Posterior vena cava (tissue), 2 donors: ENCODE measurements at places on chromosomes 6 and 20.

DNA sequence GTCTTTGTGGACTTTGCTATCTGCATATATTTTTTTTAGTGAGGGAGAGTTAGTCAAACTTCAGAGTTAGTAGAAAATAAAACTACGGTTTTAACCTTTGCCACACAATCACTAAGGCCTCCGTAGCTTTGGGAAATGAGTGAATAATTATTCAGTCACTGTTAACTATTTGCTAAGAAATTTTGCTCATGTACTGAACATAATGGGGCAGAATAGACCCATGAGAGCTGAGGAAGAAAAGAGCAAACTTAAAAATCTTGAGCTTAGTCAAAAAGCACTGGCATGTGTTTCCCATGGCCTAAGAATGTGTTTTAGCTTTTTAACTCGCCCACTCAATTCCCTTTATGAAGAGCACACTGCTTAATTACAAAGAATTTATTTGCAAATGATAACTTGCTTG, 60.4 kb upstream of the SUPT3H start:
- no peak for DNase-seq

- no peak for DNase-seq
These were observed 19.8 kb downstream of the PDE7B start for GRCh38 chr6:135871296-135871695.

- no peak for DNase-seq
These were observed 201.7 kb upstream of the PLCB4 start for GRCh38 chr20:8867038-8867740.

GRCh38 chr20:13464702-13465101, 174.0 kb downstream of the TASP1 start:
- no peak for DNase-seq

DNA sequence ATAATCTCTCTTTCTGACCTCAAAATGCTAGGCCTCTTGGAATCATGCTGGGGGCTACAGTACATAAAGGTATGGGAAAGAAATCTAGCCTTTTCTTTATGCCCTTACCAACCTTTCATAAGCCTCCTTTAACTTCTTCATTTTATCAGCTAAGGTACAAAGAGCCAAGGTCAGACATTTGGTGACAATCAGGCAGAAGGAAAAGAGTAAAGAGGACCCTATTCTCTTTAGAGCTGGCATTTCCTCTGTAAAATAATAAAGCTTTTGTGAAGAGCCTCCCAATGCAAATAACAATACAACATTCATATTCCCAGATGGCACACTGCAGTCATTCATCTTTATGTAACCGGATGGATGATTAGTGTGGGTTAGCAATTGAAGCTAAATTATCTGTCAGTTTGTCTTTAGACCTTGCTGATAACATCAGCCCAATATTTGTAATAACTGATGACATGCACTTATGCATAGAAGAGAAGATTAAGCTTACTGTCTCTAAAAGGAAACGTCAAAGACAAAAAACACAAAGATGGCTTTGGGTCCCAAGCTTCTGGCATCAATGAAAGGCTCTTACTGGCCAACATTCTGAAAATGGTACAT, 163.1 kb downstream of the IBTK start:
- DNase-seq = no peak

DNA sequence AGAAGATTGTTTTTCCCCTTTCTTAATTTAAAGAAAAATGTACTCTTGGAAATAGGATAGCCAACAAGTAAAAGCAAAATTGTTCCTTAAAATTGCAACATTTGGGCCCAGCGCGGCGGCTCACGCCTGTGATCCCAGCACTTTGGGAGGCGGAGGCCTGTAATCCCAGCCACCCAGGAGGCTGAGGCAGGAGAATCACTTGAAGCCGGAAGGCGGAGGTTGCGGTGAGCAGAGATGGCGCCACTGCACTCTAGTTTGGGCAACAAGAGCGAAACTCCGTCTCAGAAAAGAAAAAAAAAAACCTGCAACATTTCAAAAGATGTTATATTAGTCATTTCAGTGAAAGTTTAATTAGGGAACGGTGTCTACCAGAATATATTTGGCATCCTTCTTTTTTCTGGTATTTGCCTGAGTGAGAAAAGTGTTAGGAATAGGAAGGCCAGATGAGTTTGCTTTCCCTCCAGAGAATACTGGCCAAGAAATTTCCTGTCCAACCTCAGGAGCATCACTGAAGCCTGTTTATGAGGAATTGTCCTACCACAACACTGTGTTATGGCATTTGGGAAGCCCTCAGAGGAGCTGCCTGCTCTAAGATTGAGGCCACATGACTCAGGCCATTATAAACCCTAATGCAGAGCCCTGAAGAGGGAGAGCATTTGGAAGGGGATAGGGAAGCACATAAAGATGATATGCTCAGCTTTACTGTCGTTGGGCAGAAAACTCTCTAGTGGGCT, 1.2 kb upstream of the GJA1 start:
- DNase-seq = no peak

DNA sequence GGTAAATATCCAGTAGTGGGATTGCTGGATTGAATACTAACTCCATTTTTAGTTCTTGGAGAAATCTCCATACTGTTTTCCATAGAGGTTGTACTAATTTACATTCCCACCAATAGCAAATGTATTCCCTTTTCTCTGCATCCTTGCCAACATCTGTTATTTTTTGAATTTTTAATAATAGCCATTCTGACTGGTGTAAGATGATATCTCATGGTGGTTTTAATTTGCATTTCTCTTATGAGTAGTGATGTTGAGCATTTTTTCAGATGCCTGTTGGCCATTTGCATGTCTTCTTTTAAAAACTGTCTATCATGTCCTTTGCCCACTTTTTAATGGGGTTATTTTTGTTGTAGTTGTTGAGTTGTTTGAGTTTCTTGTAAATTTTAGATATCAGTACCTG, 253.2 kb downstream of the HAO1 start:
- no peak for DNase-seq

DNA sequence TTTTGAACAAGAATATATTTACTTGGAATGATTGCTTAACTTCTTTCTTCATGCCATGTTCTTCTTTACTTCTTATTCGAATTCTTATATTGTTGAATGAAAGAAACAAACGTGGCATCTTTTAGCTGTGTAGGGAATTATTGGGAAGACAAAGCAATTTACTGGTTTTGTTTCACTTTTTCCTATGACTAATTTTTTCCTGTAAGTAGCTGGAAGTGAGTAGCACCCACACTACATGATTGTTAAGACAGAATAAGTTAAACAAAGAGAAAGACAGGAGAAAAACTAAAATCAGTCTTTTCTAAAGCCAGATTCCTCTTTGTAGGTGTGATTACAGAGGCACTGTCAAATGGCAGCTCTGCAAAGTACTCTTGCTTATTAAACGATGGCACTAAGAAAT, 593.4 kb downstream of the EYS start:
- no peak for DNase-seq

DNA sequence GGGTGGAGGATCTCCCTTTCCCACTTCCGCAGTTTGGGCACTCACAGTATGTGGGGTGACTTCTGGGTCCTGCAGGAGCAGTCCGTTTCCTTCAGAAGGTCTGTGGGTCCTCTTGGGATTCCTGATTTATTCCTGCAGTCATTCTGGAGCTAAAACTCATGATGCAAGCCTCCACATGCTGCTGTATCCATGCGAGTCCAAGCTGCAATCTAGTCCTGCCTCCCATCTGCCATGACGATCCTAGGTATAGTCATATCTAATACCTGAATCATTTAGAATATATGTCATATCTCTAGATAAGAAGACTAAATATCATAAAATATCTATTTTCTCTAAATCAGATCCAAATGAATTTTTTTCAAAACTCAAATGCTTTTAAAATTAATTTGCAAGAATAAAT, 103.4 kb upstream of the AHI1 start:
- DNase-seq = no peak

DNA sequence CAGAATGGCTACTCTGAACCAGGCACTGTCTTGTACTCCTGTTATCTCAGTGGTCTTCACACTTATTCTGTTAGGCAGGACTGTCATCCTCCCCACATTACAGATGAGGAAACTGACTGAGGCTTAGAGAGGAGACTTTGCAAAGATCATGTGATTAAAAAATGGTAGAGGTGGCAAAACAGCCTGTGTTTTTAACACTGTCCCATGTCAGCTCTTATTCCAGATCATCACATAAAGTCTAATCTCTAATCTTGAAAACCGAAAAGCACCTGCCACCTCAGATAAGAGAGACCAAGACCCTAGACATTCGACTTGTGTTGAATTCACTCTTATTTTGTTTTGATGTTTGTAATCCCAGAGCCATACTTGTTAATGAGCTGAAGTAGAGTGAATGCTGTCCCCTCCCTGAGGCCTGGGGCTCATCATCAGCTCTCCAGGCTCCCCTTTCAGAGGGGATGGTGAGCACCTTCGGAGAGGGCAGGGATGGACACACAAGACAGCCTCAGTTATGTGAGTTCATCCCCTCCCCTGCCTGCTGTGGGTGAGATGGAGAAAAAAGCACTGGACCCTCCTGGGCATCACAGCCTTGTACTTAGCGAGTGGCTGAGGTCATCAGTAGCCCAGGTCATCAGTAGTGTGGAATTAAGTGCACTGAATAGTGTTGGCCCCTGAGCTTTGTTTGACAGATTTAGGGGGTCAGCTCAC, 30.6 kb downstream of the MTHFD1L start:
- DNase-seq = peak; percentile 47

- no peak for DNase-seq
These were observed 792.6 kb downstream of the PHF3 start for GRCh38 chr6:64428186-64428585.

GRCh38 chr6:30740540-30740870, 2.0 kb downstream of the FLOT1 start:
- no peak for DNase-seq

GRCh38 chr6:55892749-55893357, 17.5 kb upstream of the BMP5 start:
- no peak for DNase-seq

DNA sequence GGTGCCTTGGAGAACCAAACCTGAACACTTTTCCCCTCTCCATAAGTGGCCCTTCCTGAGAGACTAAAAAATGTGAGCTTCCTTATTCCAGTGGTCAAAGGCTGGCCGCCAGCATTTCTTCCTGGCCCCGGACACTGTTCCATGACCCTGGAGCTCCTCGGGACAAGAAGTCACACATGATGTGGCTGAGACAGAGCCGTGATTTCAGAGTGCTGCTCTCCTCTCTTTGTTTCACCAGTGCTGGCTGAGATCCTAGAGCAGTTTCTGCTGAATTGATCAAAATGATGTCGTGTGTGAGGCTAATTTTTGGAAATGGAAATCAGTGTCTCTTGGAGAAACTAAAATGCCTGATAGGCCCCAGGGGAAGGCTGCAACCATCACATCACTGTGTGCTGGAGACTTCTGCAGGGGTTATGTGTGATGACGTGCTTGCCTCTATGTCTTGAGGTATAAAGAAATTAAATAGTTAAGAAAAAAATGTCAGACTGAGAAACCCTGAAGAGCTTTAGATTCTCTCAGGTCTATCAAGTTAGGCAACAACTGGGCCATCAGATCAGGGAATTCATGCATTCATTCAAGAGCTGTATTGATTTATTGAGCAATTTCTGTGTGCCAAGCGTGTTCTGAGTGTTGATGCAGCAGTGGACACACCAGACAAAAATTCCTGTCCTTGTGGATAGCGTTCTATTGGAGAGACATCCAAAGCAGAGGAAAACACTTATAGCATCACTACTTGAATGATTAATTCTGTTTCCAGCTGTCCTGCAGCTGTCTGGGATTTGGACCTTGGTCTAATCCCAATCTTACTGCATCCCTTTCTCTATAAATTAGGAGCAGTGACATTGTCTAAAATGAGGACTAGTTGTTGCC, 72.7 kb upstream of the CCN6 start:
- DNase-seq = peak; percentile 83

GRCh38 chr6:14068133-14068532, 49.4 kb upstream of the CD83 start:
- DNase-seq = no peak

DNA sequence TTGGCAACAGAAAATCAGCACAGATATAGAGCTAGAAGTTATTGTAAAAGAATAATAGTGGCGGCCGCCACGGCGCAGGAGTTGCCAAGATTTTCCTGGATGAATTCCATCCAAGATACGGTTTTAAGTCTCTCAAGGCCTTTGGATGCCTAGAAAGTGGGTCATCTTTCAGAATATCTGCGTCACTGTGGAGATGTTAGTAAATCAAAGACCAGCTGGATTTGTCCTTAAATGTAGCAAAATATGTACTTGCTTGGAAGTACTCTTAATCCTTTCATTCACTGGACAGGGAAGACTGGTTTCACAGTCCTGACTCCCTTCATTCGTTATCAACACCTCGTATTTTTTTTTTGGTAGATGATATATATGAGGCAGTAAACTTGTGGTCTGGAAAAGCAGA, 83.0 kb downstream of the SLC22A3 start:
- peak; percentile 84 for DNase-seq

GRCh38 chr6:9628819-9629218, 786.1 kb downstream of the TFAP2A start:
- DNase-seq = no peak

DNA sequence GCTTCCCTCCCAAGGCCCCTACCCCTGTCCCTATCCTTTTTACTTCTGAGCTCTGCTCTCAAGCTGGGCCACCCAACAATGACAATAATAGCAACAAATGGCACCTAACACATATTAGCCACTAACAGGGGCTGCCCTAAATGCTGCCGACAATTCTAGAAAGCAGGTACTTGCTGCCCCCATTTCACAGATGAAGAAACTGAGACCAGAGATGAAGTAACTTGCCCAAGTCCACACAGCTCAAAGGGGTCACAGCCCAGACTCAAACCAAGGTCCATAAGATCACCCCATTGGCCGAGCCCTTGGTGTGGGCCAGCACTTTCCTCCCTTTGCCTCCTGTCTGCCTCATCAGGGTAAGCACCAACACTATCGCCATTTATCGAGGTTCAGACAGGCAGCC, 12.0 kb downstream of the BNIP5 start:
- DNase-seq = no peak
